ENCODE measurements at places on chromosomes 16 and 17. TPM values are rescaled to one million over a fixed set of nuclear protein-coding genes. Genes with fewer than 3 reads are reported as not detected.
A peak's percentile ranks its signal among the peaks of the same experiment; 100 is the strongest.

USP36 gene
- 51.2 TPM for total RNA-seq

CCDC200 gene
- not detected for total RNA-seq

ASPSCR1 gene
- 36.1 TPM for total RNA-seq

TAOK2 gene
- total RNA-seq = 56.6 TPM

ITGAL gene
- not detected for total RNA-seq

COASY gene
- 37.1 TPM for total RNA-seq

TPSD1 gene
- total RNA-seq = not detected

CDRT15 gene
- not detected for total RNA-seq

PPP1R27 gene
- not detected for total RNA-seq

GRCh38 chr17:72139212-72139611 lies 18.4 kb downstream of the SOX9 start:
- no peak for DNase-seq

DNA sequence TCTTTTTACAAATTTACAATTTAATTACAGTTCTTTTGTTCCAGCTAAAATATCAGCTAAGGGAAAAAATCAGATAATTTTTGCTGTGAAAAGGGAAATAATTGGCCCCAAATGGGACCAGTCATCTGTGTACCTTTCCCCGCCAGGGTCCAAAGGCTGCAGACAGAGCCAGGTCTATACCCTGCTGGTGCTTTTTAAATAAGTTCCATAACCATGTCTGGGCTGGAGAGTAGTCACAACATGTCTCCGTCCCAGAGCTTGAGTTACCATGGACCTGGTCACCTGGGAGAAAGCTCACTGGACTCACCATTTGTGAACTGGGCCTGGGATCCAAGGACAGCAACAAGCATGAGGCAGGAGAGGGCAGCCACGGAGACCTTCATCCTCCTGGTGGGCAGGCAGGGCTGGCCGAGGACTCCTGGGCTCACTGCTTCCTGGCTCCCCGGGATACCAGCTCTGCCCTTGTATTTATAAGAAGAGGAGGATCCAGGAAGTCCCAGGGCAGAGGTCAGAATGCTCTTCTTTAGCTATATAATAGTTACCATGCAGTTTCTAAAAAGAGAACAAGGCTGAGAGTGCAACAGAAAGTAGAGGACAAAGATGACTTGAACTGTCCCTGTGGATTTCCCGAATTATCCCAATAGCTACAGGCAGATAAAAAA lies at the start of gene CCL15:
Gene CCL15, minus strand, starts transcription at position 444 of the 662 bp plus-strand sequence. Its CDS starts 61 bp downstream, at position 383.
- no peak for DNase-seq

DNA sequence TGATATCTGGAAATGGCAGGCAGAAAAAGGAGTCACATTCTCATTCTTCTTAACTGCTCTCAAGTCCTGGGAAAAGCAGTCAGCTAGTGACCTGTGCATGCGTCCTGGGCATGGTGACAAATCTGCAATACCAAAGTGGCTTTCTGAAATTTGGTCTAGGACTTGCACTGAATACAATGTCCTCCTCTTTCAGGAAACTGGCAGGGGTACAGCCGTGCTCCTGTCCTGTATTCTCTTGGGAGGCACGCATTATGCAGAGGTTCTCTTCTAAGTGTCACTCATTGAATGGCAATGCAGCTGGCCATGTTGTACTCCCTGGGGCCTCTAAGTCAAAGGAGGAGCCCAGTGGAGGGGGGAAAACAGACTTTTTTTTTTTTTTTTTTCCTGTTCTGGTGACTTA lies 10.6 kb downstream of the PHF12 start:
- DNase-seq = no peak

- no peak for DNase-seq
These were observed 6.6 kb downstream of the CCL23 start for GRCh38 chr17:36011201-36011600.

GRCh38 chr16:49592546-49593423 lies 219.2 kb downstream of the C16orf78 start:
- DNase-seq = no peak

GRCh38 chr16:89442990-89443726 lies 47.2 kb downstream of the ANKRD11 start:
- no peak for DNase-seq

- DNase-seq = no peak
These were observed 658 bp downstream of the RAB5C start for GRCh38 chr17:42153919-42154742.

- DNase-seq = no peak
These were observed 37.8 kb upstream of the TMC5 start for GRCh38 chr16:19379838-19380237.

- DNase-seq = no peak
These were observed 89.4 kb downstream of the CHD9NB start for GRCh38 chr16:52963212-52963854.

GRCh38 chr17:41965694-41966462 lies 717 bp upstream of the CNP start:
- no peak for DNase-seq

DNA sequence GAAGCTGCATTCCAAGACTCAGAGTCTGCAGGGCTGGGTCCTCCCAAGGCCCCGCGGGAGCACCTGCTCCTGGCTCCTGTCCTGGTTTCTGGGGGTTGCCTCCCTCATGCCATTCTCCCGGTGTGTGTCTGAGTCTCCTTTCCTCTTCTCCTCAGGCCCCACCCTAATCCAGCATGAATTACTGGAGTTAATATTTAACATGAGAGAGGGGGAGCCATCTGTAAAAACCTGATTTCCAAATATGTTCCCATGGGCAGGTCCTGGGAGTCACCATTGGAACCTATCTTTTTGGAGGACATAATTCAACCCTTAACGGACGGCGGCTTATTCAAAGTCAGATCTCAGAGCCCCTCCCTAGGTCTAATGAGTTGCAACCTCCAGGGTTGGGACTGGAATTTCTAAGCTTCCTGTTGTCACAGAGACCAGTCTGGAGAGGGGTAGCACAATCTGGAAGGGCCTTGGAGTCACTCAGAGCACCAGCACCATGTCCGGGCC lies 5.4 kb downstream of the C17orf99 start:
- no peak for DNase-seq

- DNase-seq = no peak
These were observed 91.8 kb downstream of the FOXL1 start for GRCh38 chr16:86669937-86670749.

DNA sequence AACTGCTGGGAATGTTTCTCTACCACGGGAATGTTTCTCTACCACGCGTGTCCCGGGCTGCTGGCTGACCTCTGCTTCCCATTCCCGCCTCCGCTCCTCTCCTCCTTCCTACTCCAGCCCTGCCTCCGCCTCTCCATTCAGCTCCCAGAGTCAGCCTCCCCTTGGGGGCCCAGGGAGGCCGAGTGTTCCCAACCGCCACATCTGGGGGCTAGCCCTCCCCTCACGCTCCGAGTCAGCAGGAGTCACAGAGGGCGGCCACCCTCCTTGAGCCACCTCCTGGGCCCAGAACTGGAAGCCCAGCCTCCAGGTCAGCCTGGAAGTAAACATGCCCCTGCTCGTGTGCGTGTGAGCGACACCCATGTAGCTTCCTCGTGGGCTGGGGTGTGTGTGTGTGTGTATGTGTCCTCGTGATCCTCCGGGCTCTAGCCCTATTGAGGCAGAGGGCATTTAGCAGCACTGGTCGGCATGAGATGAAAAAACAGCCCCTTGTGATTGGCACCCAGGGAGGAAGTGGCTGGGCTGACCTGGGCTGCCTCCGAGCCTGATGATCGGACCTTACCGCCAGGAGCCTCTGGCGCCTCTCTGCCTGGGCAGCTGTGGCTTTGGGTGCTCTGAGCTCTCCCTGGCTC lies 7.3 kb downstream of the CYGB start:
- DNase-seq = no peak

DNA sequence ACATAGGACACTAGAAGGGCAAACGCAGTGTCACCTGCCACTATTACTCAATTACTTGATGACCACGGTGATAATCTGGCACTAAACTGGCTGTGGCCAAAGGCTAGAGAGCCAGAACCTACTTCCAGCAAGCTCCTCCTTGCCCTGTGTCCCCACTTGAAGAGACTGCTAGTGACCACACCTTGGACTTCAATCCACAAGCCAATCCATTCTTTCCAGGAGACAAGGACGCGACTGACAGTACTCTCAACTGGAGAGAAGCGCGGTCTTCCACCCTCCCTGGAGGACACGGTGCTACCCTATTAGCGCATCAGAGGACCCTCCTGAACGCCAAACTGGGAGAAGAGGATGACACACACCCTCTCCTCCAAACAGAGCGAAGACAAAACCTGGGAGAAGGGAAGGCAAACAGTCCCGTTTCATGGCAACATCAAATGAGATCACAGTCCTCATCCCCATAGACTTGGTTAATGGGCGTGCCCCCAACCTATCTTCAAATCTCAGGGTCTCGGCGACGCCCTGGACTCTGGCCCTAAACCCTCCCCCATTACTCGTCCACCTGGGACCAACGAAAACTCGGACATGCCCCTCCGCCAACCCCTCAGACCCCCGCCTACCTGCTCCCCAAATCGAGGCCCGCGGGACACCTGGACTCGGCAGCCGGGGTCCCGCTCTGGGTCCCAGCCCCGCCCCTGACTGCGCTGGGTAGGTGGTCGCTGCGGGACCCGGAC lies 508 bp downstream of the FLCN start:
- DNase-seq = peak; percentile 38
